ENCODE measurements at places on chromosomes 12 and 14.
A peak's percentile ranks its signal among the peaks of the same experiment; 100 is the strongest.

DNA sequence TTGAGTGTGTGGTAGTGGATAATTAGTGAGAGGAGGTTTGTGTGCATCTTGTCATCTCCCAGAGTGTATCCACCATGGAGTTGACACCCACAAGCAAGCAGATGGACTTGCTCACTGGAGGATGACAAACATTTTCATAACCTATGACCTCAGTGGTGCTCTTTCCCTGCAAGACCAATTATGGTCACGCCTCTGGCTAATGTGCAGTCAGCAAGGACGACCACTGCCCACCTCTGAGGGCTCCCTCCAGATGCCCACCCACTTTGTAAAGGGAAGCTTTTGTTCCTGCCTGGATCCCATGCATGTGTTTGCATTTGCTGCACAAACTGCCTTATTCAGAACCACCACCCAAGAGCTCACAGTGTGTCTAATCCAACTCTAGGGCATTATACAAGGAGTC, 982.8 kb downstream of the TMEM121 start:
- DNase-seq: no peak

GRCh38 chr12:5310151-5310550, 121.8 kb upstream of the NTF3 start:
- no peak for DNase-seq

DNA sequence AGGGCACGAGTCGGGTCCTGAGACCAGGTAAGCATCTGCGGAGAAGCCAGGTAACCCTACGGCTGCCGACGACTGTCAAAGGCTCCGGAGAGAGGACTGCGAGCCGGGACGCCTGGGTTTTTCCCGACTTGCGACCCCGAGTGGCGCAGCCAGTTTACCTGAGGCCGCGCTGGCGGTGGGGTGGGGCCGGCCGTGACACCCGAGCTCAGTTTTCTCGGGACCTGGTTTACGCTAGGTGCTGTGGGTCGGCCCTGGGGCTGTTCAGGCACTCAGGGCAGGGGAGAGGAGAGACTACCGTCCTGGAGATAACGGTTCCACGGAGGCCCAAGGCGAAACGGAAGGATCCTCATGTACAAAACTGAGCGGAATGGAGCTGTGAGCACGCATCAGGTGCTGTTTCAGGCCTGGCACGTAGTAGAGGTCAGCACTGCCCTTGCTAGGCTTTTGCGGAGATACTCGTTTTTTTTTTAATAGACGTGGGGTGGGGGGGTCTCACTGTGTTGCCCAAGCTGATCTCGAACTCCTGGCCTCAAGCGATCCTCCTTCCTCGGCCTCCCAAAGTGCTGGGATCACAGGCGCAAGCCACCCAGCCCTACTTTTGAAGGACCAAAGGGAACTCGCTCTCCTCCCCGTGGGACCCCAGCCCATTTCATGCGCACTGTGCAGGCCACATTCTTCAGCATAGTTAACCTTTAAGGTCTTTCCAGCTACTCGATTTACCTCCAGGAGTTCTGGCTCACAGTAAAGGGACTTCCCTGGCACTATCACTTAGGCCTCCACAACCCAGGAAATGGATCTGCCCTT, 471 bp downstream of the MTRFR start:
- no peak for DNase-seq

- no peak for DNase-seq
These were observed 199.0 kb downstream of the RAD51B start for GRCh38 chr14:68018598-68018997.

- DNase-seq: no peak
These were observed 289.3 kb downstream of the DUSP6 start for GRCh38 chr12:89062996-89063395.

GRCh38 chr12:107318806-107319532, 225.6 kb upstream of the CRY1 start:
- DNase-seq: no peak

- peak; percentile 25 for DNase-seq
These were observed 244.4 kb downstream of the ATXN7L3B start for GRCh38 chr12:74781991-74782485.

- DNase-seq: no peak
These were observed 271.2 kb upstream of the NAV3 start for GRCh38 chr12:77559400-77560074.

DNA sequence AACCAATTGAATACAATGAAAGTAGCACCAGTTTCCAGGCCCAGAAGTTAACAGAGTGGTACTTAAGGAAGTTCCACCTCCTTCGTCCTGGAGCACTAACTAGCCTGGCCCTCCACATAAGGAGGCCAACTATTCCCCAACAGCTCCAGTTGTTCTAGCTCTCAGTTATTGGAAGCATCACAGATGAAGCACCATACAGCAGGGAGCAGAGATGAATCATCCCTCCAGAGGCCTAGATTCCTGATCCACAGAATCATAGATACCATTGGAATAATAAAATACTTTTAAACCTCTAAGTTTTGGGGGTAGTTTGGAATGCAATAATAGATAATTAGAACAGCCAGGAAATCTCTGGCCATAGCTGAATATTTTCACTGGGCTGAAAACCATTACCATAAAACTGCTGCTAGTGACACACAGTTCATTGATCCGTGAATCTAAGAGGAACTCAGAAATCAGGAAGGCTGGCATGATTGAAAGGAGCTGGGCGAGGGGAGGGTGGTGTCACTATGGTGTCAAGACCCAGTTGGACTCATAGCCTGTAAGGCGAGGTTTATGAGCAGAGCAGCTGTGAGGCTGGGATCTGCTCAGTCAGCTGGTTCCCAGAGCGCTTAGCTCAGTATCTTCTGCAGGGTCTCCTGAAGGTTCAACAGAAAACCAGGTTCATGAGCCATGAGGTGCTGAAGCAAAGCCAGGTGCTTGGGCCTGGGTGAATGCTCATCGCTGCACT, 371.4 kb upstream of the TMTC1 start:
- no peak for DNase-seq

DNA sequence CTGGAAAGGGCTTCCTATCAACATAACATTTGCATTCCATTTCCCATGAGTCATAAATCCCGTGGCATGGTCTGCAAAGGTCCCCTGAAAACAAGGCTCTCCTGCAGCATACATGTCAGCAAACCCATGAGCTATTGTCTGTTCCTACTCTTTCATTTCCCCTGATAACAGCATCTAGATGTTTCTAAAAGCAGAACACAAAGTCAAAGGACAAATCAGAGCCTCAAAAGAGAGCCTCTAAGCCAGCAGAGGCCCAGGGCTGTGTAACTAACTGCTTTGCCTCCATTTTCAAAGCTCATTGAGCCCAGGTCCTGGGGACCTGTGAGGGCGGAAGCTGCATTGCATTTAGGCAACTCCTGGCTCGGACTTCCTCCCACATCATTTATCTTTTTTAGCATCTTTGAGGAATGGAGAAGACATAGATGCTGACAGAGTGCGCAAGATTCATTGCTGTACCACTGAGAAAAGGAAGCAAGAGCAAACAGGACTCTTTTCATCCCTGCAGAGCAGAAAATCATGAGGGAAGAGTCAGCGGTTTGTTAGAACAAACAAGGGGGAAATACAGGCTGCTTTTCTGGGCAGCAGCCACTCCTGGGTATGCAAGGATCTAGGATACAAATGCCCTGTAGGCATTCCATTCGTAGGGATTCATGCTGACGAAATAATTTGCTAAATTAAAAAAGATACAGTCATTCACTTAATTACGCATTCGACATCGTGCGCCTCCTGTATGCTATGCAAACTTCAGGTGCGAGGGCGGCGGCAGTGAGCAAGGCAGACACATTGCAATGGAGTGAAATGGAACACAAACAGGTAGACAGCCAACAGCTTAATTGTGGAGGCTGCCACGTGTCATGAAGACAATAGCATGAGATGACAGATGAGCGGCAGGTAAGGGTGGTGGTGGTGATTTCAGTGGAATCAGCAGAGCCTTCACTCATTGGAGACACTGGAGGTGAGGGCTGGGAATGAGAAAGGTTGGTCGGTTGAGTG, 131.0 kb downstream of the TMEM132D start:
- no peak for DNase-seq

DNA sequence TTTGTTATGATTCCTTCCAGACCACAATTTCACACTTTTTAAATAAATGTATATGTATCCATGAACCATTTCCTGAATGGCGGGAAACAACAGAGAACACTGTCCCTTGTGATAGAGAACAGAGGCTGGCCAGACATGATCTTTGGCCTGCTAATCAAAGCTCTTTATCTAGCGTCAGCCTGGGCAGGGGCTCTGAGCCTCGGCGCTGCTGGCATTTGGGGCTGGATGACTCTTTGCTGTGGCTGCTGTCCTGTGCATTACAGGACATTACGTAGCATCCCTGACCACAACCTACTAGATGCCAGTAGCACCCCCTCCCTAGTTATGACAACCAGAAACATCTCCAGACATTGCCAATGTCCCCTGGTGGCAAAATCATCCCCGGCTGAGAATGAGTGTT, 77.7 kb downstream of the DNAH10 start:
- DNase-seq: no peak

DNA sequence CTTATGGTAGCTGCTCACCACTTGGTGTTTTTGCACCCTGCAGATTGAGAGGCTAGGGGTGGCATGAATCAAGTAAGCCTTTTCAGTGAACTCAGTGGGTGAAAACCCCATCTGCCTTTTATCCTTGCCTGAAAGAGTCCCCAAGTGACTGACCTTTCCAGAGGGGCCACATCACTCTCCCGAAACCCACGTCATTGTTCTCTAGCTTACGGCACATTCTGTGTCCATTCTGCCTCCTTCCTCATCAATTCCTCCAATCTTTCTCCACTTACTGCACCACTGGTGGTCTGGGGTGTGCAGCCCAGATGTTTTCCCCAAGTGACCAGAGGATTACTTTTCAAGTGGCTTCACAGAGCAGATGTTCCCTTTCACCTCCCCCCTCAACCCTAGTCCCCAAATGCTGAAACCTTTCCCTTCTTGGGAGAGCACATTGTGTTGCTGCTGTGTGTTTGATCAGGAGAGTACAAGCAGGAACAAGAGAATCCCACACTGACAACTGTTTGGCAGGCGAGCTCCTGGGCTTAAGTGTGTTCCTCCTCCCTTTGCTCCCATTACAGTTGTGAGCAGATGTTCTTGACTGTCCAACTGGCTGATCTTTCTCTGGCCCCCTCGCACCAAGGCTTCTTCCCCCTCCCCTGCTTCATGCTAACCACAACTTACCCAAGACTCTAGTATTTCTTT, 138.0 kb upstream of the IGF1 start:
- DNase-seq: peak; percentile 5

DNA sequence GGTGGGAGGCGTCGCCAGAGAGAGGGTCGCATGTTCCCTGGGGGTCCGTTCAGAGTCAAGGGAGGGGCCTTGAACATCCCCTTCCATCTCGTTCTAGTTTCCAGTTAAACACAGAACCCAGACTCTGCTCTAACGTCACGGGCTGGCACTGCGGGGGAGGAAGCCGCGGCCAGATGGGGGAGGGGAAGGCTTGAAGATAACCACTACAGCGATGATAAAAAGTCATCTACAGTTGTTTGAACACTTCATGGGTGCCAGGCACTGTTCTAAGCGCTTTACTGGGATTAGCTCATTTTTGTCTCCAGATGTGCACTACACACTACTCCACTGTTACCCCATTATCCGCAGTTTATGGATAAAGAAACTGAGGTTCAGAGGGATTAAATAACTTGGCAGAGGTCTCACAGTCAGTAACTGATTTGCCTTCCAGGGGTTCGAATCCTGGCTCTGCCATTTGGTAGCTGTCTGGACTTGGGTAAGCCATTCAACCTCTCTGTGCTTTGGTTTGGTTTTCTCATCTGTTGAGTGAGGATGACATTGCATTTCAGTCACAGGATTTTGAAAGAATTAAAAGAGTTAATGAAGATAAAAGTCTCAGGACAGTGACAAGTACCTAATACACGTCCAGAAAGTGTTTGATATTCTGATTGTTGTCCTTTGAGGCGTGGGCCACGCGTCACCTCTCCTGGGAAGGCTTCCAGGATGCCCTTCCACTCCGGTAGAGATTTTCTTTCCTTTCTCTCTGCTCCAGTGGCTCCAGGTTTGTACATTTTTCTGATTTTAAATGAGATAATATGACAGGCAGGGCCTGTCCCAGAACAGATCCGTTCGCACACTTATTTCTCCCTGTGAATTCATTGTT, 798 bp upstream of the RASAL1 start:
- DNase-seq: no peak

DNA sequence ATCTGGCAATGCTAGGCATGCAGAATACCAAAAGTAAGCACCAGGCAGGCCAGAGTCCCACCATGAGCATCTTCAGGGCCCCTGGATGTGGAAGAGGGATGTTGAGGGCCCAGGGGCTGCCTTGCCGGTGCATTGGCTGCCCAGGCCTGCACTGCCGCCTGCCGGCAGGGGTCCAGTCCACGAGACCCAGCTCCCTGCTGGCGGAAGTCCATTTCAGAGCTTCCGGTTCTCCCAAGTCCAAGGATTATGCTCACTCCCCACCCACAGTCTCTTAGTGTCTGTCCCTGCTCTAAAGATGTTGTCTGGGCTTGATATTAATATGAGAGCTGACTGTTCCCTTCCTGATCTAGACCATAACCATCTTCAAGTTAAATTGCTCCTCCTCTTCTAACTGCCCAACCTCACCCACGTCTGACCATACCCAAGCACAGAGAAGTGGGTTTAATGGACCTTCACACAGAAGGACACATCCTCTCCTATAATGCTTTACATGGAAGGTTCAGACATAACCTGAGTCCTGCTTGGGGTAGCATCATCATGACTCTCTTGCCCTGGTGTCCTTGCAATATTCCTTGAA, 117.4 kb downstream of the DAD1 start:
- DNase-seq: peak; percentile 54

GRCh38 chr14:54116972-54117371, 160.3 kb upstream of the BMP4 start:
- no peak for DNase-seq

DNA sequence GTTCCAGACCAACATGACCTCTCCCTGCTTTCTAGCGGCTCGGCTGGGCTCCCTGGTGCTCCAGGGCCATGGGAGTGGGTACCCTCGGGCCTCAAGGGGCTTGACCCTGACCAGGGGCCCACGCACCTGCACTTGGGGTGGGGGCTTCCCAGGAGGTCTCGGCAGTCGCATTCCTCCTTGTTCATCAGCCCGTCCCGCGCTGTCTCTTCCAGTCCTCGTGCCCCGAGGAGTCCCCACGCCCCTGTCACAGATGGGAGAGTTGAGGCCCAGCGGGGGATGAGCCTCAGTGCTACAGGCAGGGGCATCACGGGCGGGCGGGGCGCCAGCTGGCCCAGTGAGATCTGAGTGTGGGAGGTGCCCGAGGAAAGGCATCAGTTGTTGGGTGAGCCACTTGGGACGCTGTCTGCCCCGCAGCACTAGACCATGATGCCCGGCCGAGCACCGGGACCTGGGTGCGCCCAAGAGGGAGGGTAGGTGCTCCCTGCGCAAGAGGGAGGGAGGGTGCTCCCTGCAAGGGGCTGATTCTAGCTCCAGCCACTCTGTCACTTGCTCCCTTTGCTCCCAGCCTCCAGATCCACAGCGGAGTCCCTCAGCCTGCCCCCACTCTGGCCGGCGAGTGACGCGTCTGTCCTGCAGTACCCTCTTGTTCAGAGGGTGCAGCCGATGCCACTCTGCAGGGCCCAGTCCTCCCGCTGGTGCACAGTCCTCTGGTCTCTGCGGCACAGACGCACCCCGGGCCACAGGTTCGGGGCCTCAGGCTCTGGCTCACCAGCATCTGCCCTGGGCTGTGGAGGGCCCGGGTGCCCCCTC, 23.8 kb downstream of the MMP17 start:
- DNase-seq: no peak

All from SJCRH30 (cell line).